Lower leg skin (tissue), 4 donors: ENCODE measurements at places on chromosomes 12 and 14. TPM values are rescaled to one million over a fixed set of nuclear protein-coding genes. Genes with fewer than 3 reads are reported as not detected.

GRCh38 chr14:91257328-91258010, 13.0 kb upstream of the GPR68 start:
- no peak for DNase-seq

- no peak for DNase-seq
These were observed 99.1 kb upstream of the MED13L start for GRCh38 chr12:116376354-116377193.

GRCh38 chr12:26612203-26612602, 220.8 kb downstream of the ITPR2 start:
- no peak for DNase-seq

DNA sequence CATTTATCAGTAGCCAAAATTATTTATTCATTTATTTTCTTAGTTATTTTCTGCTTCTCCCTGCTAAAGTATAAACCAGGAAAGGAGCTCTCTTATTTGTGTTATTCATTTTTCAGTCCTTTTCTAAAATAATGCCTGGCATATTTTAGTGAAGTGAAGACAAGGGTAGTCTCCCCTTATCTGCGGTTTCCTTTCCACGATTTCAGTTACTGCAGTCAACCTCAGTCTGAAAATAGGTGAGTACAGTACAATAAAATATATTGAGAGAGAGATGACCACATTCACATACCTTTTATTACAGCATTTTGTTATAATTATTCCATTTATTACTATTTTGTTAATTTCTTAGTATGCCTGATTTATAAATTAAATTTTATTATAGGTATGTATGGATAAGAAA, 57.6 kb downstream of the GPR137C start:
- DNase-seq: no peak

DNA sequence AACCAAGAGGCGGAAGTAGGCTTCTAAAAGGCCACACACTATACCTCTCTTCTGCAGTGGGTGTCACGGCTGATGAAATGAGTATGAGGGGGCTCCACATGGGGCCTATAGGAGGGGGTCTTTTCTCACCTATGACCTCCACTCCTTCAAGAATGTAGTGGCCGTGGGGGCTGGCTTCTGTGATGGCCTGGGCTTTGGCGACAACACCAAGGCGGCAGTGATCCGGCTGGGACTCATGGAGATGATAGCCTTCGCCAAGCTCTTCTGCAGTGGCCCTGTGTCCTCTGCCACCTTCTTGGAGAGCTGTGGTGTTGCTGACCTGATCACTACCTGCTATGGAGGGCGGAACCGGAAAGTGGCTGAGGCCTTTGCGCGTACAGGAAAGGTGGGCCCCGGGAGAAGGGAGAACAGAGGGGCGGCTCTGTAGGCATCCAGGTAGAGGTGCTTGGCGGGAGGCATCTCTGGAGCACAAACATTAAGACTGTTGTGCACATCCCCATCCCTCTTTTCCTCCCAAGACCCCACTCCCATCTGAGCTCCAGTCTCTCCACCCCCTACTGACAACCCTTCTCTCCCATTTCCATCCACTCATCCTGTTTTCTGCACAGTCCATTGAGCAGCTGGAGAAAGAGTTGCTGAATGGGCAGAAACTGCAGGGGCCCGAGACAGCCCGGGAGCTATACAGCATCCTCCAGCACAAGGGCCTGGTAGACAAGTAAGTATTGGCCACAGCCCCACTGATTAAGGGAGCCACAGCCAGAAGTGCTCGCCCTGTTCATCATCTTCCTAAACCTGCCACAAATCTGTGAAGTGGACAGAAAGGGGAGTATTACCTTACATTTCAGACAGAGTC, 3.8 kb downstream of the GPD1 start:
- no peak for DNase-seq

NUMB gene
- 35.5 TPM for total RNA-seq

UNC119B gene
- 14.8 TPM for total RNA-seq

DBX2 gene
- total RNA-seq: 1.0 TPM
